ENCODE measurements at places on chromosomes 5 and 9.

DNA sequence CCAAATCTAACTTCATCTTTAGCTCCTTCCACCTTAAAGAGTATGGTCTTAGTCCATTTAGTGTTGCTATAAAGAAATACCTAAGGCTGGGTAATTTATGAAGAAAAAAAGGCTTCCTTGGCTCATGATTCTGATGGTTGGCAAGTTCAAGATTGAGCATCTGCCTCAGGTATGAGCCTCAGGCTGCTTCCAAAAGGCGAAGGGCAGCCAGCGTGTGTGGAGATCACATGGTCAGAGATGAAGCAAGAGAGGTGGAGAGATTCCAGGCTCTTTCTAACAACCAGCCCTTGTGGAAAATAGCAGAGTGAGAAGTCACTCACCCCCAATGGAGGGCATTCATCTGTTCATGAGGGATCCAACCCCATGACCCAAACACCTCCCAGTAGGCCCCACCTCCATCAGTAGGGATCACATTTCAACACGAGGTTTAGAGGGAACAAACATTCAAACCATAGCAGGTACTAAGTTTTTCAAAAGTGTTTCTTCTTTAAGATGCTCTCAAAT, 225.9 kb downstream of the SGCD start:
- DNase-seq: no peak

DNA sequence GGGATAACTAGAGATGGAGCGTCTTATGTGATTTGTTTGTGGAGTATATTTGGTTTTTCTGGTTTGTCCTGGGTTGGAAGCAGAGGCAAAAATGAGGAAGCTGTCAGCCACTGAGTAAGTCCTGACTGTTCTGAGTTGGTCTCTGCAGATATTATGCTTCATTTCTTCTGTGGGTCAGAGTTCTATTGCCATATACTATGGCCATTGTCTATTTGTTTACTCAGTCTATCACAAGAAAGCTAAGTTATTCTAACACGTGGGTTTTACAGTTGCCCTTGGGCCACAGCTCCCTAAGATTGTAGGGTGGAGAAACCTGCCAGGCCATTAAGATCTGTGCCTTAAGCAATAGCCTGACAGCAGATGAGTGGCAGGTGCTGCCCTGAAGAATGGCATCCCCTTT, 3.0 kb upstream of the CTSV start:
- DNase-seq: no peak

GRCh38 chr5:59542851-59543820, 350.4 kb downstream of the PDE4D start:
- DNase-seq: no peak

DNA sequence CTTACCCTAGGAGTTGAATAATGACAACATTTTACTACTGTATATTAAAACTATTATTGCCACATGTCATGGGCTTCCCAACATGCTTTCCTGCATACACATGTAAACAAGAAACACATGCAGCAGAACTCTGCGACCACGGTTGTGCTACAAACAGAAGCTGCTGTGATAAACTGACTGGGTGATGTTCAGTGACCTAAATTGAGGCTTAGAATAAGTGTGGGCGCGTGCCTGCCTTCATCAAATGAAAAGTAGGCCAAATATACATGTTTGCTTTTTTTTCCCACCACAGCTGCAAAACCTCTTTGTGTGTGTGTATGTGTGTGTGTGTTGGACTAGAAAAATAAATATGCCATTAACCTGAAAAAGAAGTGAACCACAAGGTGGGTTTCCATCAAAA, 1202.1 kb downstream of the PTPRD start:
- DNase-seq: no peak

- DNase-seq: no peak
Observed at GRCh38 chr5:167754501-167755021, 536.9 kb upstream of the WWC1 start.

DNA sequence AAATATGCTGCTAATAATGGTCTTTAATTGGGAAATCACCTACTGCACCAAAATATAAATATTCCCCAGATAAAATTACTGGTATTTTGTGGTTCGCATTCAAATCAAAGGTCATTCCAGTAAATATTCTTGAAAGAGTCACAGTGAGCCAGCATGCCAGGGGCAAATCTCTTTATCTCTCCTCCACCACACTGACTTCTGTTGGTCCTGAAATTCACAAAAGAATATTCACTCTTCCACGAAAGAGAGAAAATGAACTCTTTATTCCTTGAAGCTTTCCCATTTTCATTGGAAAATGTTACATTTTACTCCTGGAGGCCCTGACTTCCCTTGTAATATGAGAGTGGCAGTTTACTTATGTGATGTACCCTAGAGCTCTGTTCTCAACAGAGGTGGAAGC, 39.7 kb downstream of the ZNF366 start:
- no peak for DNase-seq

GRCh38 chr5:76180814-76181805, 97.9 kb downstream of the SV2C start:
- peak; percentile 12 for DNase-seq

DNA sequence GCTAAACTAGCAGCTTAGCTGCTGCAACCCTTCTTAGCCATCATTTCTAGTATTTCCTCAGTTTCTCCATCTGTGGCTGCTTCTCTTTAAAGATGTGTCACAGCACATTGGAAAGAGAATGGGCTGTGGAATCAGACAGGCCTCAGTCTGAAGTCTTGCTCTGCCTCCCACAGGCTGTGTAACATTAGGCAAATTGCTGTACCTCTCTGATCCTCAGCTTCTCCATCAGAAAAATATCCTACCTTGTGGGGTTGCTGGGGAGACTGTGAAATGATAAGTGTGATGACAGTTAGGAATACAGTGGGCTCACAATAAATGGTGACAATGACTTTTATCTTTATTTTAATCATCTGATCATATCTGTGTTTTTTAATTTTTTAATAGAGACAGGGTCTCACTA, 17.5 kb upstream of the TRIM14 start:
- no peak for DNase-seq

GRCh38 chr5:1874771-1875220, 7.9 kb downstream of the IRX4 start:
- no peak for DNase-seq

GRCh38 chr9:20361656-20362570, 260.4 kb downstream of the MLLT3 start:
- no peak for DNase-seq

DNA sequence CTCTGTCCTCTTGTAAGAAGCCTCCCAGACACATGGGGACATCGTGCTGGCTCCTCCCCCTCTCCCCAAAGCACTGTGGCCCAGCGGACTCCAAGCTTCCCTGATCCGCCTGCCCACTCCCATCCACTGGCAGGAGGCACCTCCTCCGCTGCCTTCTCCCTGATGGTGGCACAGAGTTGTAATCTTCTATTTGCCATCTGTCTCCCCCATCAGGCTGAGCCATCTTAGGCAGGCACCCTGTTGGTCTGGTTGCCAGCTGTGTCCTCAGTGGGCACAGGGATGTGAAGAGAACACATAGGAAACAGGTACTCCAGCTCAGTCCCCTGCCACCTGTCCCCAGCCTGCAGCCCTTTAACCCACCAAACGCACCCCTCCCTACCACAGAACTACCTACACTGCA, 5.4 kb upstream of the ZDHHC12 start:
- no peak for DNase-seq

GRCh38 chr9:5557606-5558587, 47.6 kb downstream of the PDCD1LG2 start:
- DNase-seq: no peak

- no peak for DNase-seq
Observed at GRCh38 chr9:35903049-35903448, 3.0 kb upstream of the HRCT1 start.

- no peak for DNase-seq
Observed at GRCh38 chr9:131673068-131673467, 66.8 kb downstream of the RAPGEF1 start.

GRCh38 chr5:173583346-173583745, 33.1 kb downstream of the BOD1 start:
- DNase-seq: no peak

DNA sequence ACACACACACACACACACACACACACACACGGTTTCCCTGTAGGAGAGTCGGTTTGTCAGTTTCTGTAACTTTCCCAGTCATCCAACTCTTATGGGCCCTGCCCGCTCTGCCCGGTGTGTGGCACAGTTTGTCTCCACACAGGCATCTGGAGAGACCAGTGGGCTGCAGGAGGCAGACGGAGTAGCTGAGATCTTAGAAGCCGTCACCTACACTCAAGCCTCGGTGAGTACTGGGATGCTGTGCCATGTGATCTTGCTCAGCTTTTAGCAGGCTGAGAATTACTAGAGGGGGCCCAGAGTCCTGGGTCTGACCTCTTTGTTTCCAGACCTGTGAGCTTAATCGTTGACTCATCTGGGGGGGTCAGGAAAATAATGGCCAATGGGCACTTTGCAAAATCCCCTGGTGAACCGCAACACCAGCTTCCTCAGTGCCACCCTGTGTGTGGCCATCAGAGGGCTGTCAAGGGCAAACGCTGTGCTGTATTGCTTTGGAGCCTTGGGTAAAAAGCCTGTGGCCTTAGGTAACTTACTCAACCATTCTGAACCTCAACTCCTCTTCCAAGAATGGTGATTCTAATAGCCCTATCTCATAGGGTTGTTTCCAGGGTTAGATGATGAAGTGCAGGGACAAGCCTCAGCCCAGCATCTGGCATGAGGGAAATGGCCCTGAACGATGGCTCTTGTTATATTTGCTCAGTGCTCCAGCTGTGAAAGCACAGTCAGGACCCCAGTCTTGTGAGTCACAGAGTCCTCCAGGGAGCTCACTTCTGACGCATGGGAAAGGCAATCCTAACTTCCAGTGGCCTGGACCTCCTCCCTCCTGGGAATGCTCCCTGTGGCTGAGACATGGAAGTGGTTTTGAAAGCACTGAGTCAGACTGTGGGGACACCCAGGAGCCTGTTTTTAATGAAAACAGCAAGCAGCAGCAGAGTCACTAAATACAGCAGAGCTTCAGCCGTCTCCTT, 45.6 kb downstream of the COL15A1 start:
- DNase-seq: no peak

GRCh38 chr9:95813923-95814322, 61.6 kb upstream of the ERCC6L2 start:
- no peak for DNase-seq

DNA sequence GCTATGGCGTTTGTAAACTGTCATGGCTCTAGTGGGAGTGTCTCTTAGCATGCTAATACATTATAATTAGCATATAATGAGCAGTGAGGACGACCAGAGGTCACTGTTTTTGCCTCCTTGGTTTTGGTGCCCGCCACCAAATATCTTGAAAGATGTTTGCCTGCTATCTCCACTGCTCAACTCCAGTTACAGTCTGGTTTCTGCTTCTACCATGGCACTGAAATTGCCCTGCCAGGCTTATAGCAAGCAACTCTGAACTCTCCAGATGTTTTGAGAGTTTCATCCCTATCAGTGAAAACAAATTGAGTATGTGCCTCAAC, 122.1 kb upstream of the SPRY4 start:
- DNase-seq: no peak

DNA sequence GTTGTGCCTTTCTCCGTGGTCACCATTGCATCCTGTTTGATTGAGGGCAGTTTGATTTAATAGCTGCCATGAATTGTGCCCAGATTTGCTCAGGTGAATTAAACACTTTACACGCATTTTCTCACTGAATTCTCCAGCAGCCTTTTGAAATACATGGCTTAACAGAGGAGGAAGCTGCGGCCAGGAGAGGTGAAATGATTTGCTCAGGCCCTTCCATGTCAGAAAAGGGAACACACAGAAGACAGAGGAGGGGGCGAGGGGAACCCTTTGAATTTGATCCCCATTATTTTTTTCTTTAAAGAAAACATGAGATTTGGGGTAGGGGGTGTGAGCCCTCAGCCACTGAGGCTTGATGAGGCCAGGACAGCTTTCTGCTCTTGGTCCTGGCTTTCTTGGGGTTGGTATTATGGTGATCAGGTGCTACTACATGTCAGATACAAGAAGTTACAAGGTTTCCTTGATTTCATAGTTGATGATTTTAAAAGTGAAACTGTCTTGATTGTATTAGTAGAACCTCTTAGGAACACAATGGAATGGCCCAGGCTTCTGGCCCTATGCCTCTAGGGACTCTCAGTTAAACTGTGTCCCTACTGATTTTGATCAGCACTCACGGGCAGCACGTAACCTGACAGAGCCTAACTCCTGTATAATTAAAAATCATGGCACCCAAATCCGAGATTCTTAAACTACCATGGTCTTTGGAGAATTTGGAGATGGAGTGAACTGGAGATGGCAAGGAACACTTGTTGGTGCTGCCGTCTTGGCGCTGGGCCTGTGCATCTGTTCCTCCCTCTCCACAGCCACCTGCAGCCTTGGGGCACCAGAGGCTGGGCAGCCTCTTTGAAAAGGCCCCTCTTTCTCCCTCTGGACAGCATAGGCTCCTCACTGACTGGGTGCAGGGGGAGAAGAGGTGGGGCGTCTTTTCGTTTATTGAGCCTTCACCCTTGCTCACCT, 107.9 kb downstream of the TRIO start:
- no peak for DNase-seq

DNA sequence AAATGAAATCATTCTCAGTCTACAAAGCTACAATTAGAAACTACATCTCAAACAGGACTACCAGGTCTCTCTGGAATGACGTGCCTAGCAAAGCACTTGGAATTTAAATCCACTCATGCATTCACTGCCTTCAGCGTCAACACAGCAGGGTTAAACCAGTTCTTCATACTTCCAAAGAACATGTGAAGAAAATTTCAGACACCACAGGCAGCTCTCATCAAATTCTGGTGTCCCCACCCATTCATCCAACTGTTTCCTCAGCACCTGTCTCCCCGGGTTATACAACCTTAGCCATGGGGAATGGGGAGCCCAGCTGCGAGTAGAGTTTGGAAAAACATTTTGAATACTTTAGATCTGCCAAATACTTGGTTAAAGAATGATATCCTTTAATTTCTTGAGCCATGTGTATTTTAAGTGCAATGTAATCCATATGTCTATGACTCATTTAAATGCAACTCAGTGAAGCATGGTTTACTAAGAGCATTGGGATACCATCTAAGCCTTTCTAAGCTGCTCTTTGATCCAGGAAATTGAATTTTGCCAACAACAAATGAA, 17.5 kb downstream of the ADAM19 start:
- DNase-seq: no peak

DNA sequence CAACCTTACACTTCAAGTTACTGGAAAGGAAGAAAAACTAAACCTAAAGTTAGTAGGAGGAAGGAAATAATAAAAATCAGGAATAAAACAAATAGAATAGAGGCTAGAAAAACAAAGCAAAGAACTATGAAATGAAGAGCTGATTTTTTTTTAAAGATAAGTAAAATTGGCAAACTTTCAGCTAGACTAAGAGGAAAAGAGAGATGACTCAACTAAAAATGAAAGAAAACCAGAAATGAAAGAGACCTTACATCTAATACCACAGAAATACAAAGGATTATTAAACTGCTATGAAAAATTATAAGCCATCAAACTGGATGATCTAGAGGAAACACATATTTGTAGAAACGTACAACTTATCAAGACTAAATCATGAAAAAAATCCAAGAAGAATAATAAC, 60.0 kb downstream of the PRRC1 start:
- no peak for DNase-seq

DNA sequence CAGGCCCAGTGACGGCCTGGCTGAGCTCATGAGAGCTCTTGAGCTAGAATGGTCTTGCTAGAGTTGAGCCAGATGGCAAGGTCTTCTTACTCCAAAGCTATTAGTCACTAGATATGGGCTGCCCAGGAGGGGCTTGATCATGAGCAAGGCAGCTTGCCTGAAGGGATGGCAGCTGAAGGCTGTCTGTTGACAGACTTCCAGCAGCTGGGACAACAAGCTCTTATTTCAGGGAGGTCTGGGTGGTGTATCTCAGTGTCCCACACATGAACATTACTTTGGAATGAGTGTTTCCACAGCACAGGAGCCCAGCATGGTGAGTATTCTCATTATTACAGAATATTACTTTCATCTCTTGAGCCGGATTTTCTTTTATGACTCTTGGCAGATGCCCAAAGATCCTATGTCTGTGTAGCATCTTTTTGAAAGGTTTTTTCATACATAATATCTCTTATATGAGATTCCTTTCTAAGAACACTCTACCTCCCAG, 414.1 kb downstream of the ARHGEF28 start:
- no peak for DNase-seq

Data from stimulated activated CD8-positive, alpha-beta memory T cell treated with anti-CD3 and anti-CD28 coated beads, Interleukin-7, amount 100 ng/mL, for 48 hours (primary cell).